ENCODE measurements at places on chromosomes 13 and 19. TPM values are rescaled to one million over a fixed set of nuclear protein-coding genes. Genes with fewer than 3 reads are reported as not detected.

The ZSCAN5B gene
- total RNA-seq: not detected

The KLK12 gene
- not detected for total RNA-seq

The FSD1 gene
- total RNA-seq: 2.2 TPM

The CLEC4M gene
- not detected for total RNA-seq

The LGALS14 gene
- total RNA-seq: not detected

The AMH gene
- 0.62 TPM for total RNA-seq

The FFAR1 gene
- not detected for total RNA-seq

The SIGLEC14 gene
- not detected for total RNA-seq

The WDR87 gene
- not detected for total RNA-seq

The PINLYP gene
- total RNA-seq: 5.5 TPM

The GPR4 gene
- not detected for total RNA-seq

The ZSCAN5C gene
- not detected for total RNA-seq

The LGI4 gene
- total RNA-seq: 0.33 TPM

The ZNF223 gene
- 6.2 TPM for total RNA-seq

The C13orf46 gene
- 0.15 TPM for total RNA-seq
